ENCODE measurements at places on chromosomes 16 and 17. TPM values are rescaled to one million over a fixed set of nuclear protein-coding genes. Genes with fewer than 3 reads are reported as not detected.

DNA sequence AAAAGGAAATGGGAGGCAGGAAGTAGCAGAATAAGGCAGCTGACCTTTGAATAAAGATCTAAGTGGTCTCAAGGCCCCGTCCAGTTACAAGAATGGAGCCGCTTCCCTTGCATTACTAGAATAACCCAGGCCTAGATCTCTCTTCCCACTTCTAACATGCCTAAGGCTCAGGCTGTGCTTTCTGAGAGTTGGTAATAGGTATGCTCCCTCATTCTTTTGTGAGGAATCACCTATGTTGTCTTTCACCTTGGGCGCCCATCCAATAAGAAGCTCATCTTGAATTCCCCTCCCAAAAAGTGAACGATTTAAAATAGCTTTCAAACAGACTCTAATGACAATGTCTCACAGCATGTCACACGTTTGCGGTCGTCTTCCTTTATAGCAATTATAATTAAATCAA is 101.2 kb downstream of the KCNJ2 start:
- H3K36me3 ChIP-seq = no peaks in the 10 kb centered on the region
- DNase-seq = no peak
- no peaks in the 10 kb centered on the region for H3K27me3 ChIP-seq
- H3K27ac ChIP-seq = no peak overlapping the region

DNA sequence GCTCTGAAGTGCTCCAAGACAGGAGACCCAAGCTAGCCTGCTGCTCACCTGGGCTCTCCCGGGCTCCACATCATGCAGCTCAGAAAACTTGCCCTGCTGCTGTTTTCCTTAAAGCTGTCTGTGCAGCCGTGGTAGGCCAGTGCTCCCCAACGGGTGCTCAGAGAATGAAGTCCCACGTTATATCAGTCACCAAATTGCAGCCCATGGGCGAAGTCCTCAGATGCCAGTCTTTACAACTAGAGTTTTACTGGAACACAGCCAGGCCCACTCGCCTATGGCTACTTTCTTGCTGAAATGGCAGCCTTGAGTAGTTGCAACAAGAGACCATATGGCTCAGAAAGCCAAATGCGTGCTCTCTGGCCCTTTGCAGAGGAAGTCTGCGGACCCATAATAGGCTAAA is 6.3 kb downstream of the CREBBP start:
- H3K36me3 ChIP-seq = peaks cover 23% of the 10 kb centered on the region
- DNase-seq = no peak
- peaks cover 57% of the 10 kb centered on the region for H3K4me1 ChIP-seq
- no peak overlapping the region for H3K27ac ChIP-seq
- H3K4me3 ChIP-seq = no peak overlapping the region
- H3K27me3 ChIP-seq = no peaks in the 10 kb centered on the region

DNA sequence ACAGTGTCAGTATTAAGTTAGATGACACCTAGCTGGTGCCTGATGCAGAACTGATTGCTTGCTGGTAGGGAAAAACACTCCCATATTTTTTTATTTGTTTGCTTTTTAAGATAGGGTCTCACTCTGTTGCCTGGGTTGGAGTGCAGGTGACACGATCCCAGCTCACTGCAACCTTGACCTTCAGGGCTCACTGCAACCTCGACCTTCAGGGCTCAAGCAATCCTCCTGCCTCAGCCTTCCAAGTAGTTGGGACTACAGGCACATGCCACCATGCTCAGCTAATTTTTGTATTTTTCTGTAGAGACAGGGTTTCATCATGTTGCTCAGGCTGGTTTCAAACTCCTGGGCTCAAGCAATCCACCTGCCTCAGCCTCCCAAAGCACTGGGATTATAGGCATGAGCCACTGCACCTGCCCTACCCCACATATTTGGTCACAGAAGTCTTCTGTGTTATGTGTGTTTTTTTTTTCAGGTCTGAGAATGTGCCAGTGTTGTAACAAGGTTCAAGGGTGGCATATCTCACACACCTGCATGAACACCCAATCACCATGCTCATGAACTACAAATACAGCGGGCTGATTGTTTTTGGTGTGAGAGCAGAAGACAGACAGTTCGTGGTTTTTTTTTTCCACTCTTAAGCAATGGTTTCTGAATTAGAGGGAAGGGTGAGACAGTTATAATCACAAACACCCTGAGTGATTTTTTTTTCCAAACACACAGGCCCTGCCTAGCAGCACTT is 22.8 kb downstream of the SPAG9 start:
- H3K27ac ChIP-seq = no peak overlapping the region
- no peak overlapping the region for H3K4me3 ChIP-seq
- peaks cover 24% of the 10 kb centered on the region for H3K4me1 ChIP-seq
- peaks cover 2% of the 10 kb centered on the region for H3K36me3 ChIP-seq

DNA sequence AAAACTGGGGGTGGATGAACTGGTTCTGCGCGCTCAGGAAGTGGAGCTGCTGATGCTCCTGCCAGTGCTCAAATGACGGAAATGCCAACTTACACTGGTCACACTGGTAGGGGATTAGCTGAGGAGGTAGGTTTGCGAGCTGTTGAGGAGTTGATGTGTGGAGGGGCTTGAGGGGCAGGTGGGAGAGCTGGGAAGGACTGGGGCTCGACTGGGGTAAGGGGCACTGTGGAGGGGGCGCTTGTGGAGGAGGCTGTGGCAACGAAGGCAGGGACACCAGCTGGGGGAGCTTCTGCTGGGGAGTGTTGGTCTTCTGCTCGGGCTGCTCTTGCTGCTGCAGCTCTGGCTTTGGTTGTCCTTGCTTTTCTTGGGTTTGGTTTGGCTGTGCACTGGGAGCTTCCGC is 252.9 kb downstream of the ZFHX3 start:
- H3K27ac ChIP-seq = no peak overlapping the region
- no peak overlapping the region for H3K4me3 ChIP-seq
- H3K27me3 ChIP-seq = peaks cover 6% of the 10 kb centered on the region
- DNase-seq = no peak
- H3K4me1 ChIP-seq = no peaks in the 10 kb centered on the region
- peaks cover 15% of the 10 kb centered on the region for H3K36me3 ChIP-seq

DNA sequence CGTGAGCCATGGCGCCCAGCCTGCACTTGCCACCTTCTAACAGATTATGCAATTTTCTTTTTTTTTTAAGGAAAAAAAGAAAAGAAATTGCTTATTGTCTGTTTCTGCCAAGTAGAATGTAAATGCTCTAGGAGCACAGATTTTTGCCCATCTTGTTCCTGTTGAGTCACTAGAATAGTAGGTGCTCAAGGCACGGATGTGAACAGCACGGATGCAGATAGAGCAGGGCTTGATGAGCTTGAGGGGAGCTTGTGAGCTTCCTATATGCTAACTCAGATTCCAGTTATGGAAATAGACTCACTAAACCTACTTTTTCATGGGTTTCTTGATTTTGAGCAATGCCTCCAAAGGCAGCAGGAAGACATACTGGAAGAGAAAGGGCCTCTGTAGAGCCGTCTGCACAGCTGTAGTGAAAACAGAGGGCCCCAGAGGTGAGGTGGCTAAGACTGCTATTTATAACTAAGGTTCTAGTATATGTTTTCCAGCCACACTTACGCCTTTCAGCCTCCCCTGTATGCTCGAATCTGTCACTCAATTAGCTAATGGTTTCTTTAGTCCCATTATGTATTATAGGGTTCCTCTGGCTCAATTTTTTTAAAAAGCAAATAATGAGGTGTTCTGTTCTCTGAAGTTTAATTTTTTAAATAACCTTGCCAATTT is 72.8 kb downstream of the WWP2 start:
- no peaks in the 10 kb centered on the region for H3K36me3 ChIP-seq
- H3K4me3 ChIP-seq = no peak overlapping the region
- H3K27me3 ChIP-seq = no peaks in the 10 kb centered on the region

GRCh38 chr17:44928950-44929720 is 13.8 kb upstream of the GFAP start:
- peaks cover 30% of the 10 kb centered on the region for H3K36me3 ChIP-seq
- no peaks in the 10 kb centered on the region for H3K4me1 ChIP-seq
- H3K4me3 ChIP-seq = no peak overlapping the region
- DNase-seq = no peak
- no peak overlapping the region for H3K27ac ChIP-seq

DNA sequence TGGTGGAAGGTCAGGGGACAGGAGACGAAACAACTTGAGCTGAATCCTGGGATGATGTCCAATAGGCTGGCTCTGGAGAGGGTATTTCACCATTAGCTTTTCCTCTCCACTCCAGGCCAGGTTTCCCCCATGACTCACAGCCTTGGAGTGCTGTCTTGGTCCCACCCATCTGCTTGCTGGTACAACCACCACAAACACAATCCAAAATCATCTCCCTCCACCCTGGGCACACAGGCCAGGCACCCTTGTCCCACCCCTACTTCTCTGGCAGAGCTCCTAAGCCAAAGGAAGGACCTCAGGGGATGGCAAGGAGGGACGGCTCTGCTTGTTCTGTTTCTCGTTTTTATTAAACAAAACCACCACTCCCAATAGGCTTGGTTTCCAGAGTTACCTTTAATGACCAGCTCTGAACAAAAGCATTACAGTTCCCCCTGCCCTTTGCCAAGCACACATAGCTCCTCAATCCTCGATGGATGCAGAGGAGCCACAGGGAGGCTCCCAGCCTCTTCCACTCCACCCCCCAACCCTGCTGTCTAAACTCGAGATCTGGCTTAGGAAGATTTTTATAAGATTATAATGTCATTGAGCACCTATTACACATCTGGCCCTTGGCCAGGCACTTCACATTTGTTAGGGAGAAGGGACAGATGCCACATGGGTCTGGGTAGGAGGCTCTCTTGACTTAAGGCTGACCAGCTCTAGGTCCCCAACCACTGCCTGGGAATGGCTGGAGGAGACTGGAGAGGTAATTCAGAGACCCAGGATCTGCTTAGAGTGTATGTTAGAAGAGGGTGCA is 13.3 kb downstream of the CAVIN1 start:
- no peaks in the 10 kb centered on the region for H3K36me3 ChIP-seq
- H3K4me1 ChIP-seq = peaks cover 13% of the 10 kb centered on the region
- no peak overlapping the region for H3K27ac ChIP-seq
- no peak for DNase-seq

Gene CLDN9
- total RNA-seq = not detected

Data from activated naive CD8-positive, alpha-beta T cell treated with anti-CD3 and anti-CD28 coated beads, Interleukin-2, amount 10 ng/mL, durations not matched to agents 7 days and 5 days (primary cell).